ENCODE measurements at places on chromosomes 3 and 15.

- H3K4me3 ChIP-seq, result no peak overlapping the region
- no peaks in the 10 kb centered on the region for H3K4me1 ChIP-seq
- DNase-seq, result no peak
- H3K27me3 ChIP-seq, result peaks cover 27% of the 10 kb centered on the region
- no peaks in the 10 kb centered on the region for H3K36me3 ChIP-seq
These were observed 3.0 kb downstream of the DUOXA1 start for GRCh38 chr15:45126535-45127158.

GRCh38 chr3:127250032-127250431, 37.8 kb downstream of the PRR20G start:
- no peak for DNase-seq
- H3K4me1 ChIP-seq, result no peaks in the 10 kb centered on the region
- no peak overlapping the region for H3K27ac ChIP-seq
- no peaks in the 10 kb centered on the region for H3K36me3 ChIP-seq
- H3K27me3 ChIP-seq, result peaks cover 2% of the 10 kb centered on the region
- no peak overlapping the region for H3K4me3 ChIP-seq

GRCh38 chr3:124999317-124999716, 56.5 kb downstream of the HEG1 start:
- no peak for DNase-seq
- no peak overlapping the region for H3K4me3 ChIP-seq
- peaks cover 6% of the 10 kb centered on the region for H3K4me1 ChIP-seq
- H3K27ac ChIP-seq, result peak overlapping the region; percentile 22

DNA sequence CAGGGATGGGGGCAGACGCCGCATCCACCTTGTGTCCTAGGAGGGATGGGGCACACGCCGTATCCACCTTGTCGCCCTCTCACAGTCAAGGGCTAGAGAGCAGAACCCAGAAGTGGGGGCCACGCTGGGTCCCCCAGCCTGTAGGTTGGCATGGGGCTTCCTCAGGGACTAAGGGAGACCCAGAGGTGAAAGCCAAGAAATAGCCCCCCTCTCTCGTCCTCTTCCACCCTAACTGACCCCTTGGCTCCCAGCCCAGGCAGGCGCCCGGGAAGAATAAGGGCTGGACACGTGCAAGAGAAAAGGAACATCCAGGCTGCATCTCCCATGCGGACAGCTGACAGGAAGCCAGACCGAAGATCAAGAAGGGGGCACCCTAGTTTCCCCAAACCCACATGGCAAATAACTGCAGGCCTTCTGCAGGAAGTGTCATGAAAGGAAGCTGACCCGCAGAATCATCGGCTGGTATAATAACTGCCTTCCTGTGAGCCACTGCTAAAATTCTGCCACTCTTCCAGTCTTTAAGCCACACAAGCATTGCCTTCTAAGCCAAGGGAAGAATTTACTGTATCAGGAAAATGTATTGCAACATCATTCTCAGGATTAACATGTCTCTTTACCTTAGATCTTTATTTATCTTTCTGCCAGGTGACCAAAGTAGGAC, 38.5 kb upstream of the TFRC start:
- H3K27ac ChIP-seq, result no peak overlapping the region
- no peaks in the 10 kb centered on the region for H3K27me3 ChIP-seq
- no peaks in the 10 kb centered on the region for H3K36me3 ChIP-seq
- H3K4me1 ChIP-seq, result peaks cover 35% of the 10 kb centered on the region

DNA sequence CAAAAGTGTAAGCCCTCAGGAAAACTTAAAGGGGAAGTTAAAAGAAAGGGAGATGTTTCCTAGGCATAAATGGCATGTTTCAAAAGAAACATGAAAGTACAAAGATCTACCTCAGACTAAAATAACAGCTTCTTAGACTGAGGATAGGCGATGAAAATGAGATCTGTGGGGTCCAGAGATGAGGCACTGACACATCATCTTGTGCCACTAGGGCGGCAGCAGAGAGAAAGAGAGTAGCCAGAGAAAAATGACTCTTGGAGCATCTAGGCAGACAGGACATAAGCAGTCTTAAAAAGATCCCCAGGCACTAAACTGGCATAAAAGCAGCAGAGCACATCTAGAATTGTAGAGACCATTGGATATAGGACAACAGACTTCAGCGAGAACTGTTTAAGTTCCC, 42.5 kb upstream of the RFX7 start:
- no peaks in the 10 kb centered on the region for H3K4me1 ChIP-seq
- H3K4me3 ChIP-seq, result no peak overlapping the region
- no peak overlapping the region for H3K27ac ChIP-seq
- peaks cover 19% of the 10 kb centered on the region for H3K36me3 ChIP-seq

DNA sequence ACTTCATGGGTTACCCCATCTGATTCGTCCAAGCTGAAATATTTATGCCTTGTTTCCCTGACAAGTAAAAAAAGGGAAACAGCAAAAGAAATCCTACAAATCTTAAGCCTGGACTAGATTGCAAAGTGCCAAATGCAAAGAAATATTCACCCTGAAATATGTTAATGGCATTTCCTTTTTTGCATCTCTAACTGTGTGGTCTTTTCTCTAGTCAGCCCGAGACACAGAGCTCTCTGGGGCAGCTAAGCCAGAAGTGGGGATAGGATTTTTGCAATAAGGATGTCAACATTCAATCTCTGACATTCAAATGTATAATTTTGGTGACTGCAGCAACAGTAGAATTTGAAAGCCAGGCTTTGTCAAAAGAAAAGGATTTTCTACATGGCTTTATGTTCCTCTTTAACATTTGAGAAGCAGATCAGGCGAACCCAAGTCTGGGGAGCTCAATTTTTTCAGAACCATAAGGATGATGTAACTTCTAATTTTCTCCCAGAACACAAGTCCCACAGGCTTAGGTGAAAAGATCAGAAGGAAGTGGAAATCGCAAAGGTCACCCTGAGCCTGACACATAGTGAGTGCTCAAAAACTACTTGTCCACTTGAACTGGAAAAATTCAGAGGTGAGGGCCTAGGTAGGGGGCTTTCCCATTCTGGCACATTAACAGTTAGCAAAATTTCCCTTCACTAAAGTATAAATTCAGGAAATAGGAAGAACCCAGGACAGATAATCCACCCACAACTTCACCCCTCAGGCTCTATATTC, 28.2 kb upstream of the KCNMB3 start:
- H3K27ac ChIP-seq, result no peak overlapping the region
- no peaks in the 10 kb centered on the region for H3K36me3 ChIP-seq
- H3K27me3 ChIP-seq, result peaks cover 8% of the 10 kb centered on the region

DNA sequence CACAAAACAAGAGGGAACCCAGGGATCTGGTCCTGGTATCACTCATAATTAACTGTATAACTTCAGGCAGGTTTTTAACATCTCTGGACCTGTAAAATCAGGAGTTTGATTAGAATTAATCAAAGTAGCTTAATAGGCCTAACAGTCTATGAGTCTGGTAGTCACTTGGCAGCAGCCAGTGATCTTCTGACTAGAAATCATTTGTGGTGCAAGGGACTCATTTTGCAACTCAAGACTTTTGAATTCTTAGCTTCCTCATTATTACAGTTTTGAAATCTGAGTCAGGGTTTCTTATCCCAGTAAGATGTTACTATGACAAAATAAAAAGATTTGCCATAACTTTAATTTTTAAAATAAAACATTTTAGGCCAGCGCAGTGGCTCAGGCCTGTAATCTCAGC, 70.8 kb downstream of the TMCC1 start:
- H3K27me3 ChIP-seq, result no peaks in the 10 kb centered on the region
- DNase-seq, result no peak
- H3K4me1 ChIP-seq, result peaks cover 25% of the 10 kb centered on the region
- H3K27ac ChIP-seq, result no peak overlapping the region

DNA sequence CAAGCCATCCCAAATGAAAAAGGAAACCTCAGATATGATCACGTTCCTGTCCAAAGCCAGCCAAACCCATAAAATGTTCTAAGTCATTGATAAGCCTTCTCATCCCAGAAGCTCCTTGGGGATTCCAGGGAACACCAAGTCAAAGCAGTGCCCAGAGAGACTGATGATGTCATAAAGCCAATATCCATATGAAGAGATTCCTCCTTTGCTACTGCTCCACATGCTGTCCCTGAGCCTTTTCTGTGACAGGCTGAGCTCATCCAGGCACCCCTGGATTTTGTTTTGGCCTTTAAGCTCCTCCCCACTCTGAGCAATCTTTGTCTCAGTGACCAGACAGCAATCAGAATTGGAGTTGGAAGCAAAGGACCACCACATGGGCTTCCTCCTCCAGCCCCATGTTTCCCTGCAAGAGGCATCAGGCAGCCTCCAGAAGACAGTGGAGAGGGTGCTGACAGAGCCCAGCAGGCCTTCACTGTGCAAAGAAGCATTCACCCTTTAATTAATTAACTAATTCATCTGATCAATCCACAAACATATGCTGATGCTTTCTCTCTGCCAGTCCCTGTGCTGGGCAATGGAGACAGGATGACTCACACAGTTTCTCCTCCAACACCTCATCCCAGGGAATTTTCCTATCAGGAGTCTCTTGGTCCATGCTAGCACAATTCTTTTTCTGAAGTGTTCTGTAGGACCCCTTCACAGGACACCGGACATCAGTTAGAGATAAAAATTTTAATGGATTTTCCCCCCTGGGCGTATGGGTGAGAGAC, 25.0 kb downstream of the MEX3B start:
- peaks cover 4% of the 10 kb centered on the region for H3K4me1 ChIP-seq
- H3K27me3 ChIP-seq, result peaks cover 37% of the 10 kb centered on the region
- H3K4me3 ChIP-seq, result no peak overlapping the region
- no peak for DNase-seq
- peaks cover 6% of the 10 kb centered on the region for H3K36me3 ChIP-seq

DNA sequence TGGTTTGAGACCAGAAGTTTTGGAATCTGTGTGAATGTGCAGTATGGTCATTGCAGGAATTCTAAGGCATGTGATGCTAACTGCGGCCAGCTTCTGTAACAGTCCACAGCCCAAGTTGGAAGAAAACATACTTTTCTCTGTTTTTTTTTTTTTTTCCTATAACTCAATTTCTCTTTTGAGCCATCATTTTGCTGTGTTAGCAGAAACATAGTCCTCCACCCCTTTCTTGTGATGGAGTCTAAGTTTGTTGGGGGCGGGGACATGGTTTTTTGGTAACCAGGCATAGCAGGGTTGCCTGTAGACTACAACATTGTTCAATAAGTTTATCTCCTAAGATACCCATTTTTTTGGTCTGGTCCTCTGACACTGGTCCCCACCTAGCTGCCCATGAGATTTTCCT, 223.2 kb upstream of the ONECUT1 start:
- H3K4me1 ChIP-seq, result no peaks in the 10 kb centered on the region
- no peak overlapping the region for H3K27ac ChIP-seq
- no peaks in the 10 kb centered on the region for H3K36me3 ChIP-seq
- no peak for DNase-seq
- no peak overlapping the region for H3K4me3 ChIP-seq

DNA sequence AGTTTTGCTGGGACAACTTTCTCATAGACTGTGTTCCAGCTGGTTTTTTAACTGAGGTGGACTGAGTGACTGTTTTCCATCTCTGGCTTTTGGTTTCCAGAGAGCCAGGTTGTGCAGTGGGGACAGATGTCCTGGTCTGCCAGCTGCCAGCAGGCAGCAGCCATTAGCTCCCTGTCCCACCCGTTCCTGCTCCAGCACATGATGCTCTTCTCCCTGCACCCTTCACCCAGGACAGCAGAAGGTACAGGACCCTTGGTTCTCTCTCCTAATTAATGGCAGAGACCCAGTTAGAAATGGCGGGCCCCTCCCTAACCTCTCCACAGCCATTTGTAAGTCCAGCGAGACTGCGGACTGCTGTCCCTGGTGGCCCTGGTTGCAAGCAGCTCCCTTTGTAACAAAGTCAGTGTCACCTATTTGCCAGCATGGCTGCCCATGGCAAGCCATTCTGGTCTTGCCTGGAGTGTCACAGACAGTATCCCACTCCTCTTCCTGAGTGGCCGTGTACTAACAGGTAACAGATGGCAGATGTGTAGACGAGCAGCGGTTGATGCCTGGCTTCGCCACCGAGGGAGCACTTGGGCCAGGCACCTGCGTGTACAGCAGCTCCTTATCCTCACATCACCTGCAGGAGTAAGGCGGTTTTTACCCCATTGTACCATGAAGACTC, 148.3 kb downstream of the DNAJB8 start:
- H3K36me3 ChIP-seq, result peaks cover 3% of the 10 kb centered on the region
- DNase-seq, result no peak
- peak overlapping the region; percentile 98 for H3K27ac ChIP-seq
- no peaks in the 10 kb centered on the region for H3K27me3 ChIP-seq
- H3K4me3 ChIP-seq, result peak overlapping the region; percentile 30

- peaks cover under 1% of the 10 kb centered on the region for H3K27me3 ChIP-seq
- H3K36me3 ChIP-seq, result no peaks in the 10 kb centered on the region
- no peak overlapping the region for H3K27ac ChIP-seq
- no peak for DNase-seq
- no peaks in the 10 kb centered on the region for H3K4me1 ChIP-seq
These were observed 125.4 kb upstream of the CPNE4 start for GRCh38 chr3:132160198-132160597.

GRCh38 chr3:62183969-62184368, 189.4 kb downstream of the FEZF2 start:
- H3K4me1 ChIP-seq, result peaks cover 5% of the 10 kb centered on the region
- H3K27ac ChIP-seq, result no peak overlapping the region
- no peaks in the 10 kb centered on the region for H3K36me3 ChIP-seq
- no peaks in the 10 kb centered on the region for H3K27me3 ChIP-seq

DNA sequence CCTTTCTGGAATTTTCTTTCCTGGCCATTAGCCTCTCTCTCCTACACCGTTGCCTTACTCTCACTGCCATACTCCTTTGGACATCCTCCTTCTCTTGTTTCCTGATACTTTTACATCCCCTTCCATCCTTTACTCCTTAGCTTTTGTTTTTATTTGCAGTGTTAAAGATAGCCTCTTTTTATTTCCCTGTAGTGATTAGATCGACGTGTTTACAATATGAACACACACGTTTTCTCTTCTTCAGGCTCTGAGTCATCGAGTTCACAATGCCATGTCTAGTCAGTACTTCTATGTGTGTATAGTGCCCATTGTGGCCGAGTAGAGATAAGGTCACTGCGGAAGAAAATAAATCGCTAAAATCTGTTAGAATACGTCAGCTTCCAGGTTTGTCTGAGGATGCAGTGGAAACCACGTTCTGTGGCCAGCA, 208.5 kb downstream of the LPP start:
- H3K4me1 ChIP-seq, result peaks cover 47% of the 10 kb centered on the region
- no peaks in the 10 kb centered on the region for H3K27me3 ChIP-seq
- peak overlapping the region; percentile 68 for H3K4me3 ChIP-seq
- H3K36me3 ChIP-seq, result no peaks in the 10 kb centered on the region
- H3K27ac ChIP-seq, result peak overlapping the region; percentile 89

DNA sequence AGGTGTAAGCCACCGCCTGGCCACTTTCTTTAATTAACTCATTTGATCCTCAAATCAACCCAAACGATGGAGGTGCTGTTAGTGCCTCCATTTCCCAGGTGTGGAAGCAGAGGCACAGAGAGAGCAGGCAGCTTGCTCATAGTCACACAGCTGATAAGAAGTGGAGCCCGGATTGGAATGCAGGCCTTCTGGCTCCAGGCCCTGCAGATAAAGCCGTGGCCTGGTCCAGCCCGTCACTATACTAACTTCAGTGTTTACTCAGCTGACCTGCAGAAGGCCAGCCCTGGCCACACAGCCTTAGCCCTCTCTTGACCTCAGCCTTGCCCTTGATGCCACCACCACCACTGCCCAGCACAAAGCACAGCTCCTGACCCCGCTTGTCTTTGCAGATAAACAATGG, 116.7 kb downstream of the NUP210 start:
- H3K27me3 ChIP-seq, result no peaks in the 10 kb centered on the region
- no peaks in the 10 kb centered on the region for H3K36me3 ChIP-seq
- H3K4me1 ChIP-seq, result peaks cover 10% of the 10 kb centered on the region
- no peak for DNase-seq
- H3K27ac ChIP-seq, result no peak overlapping the region

- no peak overlapping the region for H3K27ac ChIP-seq
- no peaks in the 10 kb centered on the region for H3K36me3 ChIP-seq
- no peaks in the 10 kb centered on the region for H3K4me1 ChIP-seq
- peaks cover 2% of the 10 kb centered on the region for H3K27me3 ChIP-seq
- DNase-seq, result no peak
These were observed 15.7 kb downstream of the GABRB3 start for GRCh38 chr15:26757141-26757540.

All from naive thymus-derived CD8-positive, alpha-beta T cell (primary cell).